Activated CD4-positive, CD25-positive, alpha-beta regulatory T cell (primary cell): ENCODE measurements at places on chromosomes 6 and 20.

DNA sequence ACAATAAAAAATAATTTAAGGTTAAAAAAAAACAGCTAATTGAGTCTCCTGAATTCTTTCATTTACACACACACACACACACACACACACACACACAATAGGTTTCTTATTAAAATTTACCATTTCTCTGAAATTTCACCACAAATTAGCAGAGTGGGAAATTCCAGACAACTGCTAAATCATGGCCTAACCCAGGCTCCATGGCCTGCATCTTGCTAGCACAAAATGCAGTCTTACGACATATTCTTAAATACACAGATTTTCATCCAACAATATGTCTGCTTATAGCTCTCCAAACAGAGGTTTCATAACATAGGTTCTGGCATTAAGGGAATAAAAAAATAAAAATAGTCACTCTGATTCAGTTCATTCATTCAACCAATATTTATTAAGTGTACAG, 46.9 kb downstream of the SOD2 start:
- no peak for DNase-seq

DNA sequence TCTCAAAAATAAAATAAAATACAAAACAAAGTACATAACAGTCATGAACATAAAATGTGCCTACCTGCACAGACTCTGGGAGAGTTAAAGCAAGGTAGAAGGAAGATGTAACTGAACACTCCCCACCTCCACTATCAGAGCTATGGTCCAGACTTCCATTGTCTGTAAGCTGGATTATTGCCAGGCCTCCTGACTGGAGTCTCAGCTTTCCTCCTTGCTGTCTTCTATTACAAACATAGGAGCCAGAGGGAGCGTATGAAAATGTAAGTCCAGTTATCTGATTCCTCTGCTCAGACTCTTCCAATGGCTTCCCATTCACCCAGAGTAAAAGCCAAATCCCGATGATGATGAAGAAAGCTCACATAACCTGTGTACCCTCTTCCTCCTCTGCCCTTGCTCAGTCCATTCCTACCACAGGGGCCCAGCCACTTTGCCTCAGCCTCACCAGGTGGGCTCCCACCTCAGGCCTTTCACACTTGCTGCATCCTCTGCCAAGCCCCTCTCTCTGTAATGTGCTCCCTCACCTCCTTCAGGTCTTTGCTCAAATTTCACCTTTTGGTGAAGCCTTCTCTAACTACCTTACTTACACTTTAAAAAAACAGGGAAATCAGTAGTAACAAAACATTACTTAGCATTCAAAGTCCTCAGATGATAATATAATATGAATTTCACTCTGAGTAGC, 194.1 kb downstream of the RIMS1 start:
- no peak for DNase-seq

DNA sequence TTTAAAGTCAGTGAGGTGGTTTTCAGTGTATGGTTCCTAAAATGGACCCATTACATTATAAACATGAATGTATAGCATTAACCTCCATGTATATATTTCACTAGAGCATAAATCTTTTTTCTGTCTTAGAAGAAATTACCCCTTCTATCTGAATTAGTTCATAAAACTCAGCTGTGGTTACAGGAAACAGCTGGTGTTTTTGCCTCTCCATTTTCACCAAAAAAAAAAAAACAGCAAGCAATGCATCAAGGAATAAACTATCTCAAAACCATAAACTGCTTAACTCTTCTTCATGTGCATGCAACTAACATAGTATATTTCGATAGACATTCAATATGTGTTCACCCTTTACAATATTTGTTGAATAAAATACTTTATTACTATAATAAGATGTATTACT, 40.2 kb downstream of the MOXD1 start:
- DNase-seq: no peak

GRCh38 chr6:130716466-130716865, 110.7 kb upstream of the SMLR1 start:
- DNase-seq: no peak

DNA sequence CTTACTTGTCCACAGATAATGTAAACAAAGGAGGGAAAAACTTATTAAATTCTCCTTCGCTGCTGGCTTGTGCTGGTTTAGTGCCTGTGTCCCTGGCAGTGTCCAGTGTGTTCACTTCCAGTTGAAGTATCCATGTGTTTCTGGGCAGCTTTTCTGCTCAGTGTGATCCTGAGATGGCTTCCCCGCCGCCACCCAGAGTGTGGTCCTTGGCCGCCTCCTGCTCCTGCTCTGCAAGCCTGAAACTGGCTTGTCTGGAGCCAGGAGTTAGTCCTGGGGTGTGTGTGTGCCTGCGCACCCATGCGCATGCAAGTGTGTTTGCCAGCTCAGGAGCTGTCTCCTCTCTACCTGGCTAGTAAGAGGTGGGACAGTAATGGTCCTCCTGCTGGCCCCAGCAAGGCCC, 7.2 kb downstream of the BTBD3 start:
- no peak for DNase-seq

DNA sequence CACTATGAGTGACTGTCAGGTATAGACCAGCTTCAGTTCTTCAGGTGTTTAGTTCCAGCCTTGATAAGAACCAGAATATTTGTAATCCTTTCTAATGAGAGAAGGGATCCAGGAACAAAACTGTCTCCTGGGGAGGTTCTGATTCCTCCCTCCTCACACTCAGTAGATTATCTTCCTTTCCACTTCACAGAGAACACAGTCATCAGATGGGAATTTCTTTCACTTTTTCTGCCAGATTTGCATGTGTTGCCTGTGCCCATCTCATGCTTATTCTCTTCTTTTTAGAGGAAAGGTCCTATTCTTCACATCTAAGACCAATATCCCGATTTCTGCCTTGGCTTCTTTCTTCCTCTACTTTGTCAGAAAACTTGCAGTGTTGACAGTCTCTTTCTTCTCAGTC, 50.8 kb downstream of the CD109 start:
- no peak for DNase-seq
